Peyer's patch (tissue), 4 donors: ENCODE measurements at places on chromosomes 5 and 9.
A peak's percentile ranks its signal among the peaks of the same experiment; 100 is the strongest.

GRCh38 chr9:37617832-37618231 lies 25.4 kb upstream of the TOMM5 start:
- H3K36me3 ChIP-seq = no peaks in the 10 kb centered on the region
- H3K27me3 ChIP-seq = no peaks in the 10 kb centered on the region
- no peak overlapping the region for H3K27ac ChIP-seq
- DNase-seq = no peak
- no peaks in the 10 kb centered on the region for H3K4me1 ChIP-seq

DNA sequence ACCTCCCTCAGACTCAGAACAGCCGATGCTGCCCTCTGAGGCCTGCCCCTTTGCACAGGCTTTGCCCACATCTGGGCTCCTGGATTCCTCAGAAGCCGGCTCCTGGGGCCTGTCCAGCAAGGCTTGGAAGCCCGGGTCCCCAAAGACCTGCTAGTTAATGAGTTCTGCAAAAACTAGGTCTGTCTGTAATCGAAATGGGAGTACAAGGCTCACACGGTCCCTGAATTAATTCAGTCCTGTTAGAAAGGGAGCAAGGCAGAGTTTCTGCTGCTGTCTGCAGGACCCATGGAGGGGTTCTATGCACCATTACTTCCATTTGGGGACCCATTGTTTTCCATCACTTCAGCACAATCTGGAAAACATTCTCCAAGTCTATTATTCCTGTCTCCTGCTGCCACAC lies 221.8 kb downstream of the MELK start:
- no peak for DNase-seq
- no peaks in the 10 kb centered on the region for H3K4me1 ChIP-seq
- no peak overlapping the region for H3K27ac ChIP-seq
- H3K4me3 ChIP-seq = no peak overlapping the region

GRCh38 chr9:111603041-111603440 lies 3.6 kb upstream of the PTGR1 start:
- no peak overlapping the region for H3K27ac ChIP-seq
- no peaks in the 10 kb centered on the region for H3K36me3 ChIP-seq
- no peak overlapping the region for H3K4me3 ChIP-seq
- no peak for DNase-seq

DNA sequence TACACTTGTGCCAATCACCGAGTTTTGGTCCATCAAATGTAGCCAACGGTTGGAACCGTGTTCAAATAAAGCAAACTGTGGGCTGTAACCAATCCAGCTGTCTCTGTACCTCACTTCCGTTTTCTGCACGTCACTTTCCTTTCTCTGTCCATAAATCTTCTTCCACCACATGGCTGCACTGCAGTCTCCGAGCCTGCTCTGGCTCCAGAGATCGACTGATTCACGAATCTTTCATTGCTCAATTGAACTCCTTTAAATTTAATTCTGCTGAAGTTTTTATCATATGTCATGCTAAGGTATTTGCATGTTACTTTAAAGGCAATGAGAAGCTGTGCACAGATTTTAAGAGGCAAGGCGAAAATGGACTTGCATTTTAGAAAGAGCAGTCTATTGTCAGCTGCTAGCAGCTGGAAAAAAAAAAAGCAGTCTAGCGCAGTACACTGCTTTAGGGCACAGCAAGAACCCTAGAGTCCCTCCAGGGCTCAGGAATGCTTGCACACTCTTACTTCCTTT lies 13.2 kb downstream of the TTC39B start:
- no peak overlapping the region for H3K4me3 ChIP-seq
- peak overlapping the region; percentile 57 for H3K27ac ChIP-seq
- no peaks in the 10 kb centered on the region for H3K4me1 ChIP-seq
- H3K27me3 ChIP-seq = no peaks in the 10 kb centered on the region
- H3K36me3 ChIP-seq = no peaks in the 10 kb centered on the region
- DNase-seq = no peak

- no peak for DNase-seq
- H3K27me3 ChIP-seq = no peaks in the 10 kb centered on the region
- no peaks in the 10 kb centered on the region for H3K36me3 ChIP-seq
- H3K4me3 ChIP-seq = no peak overlapping the region
These were observed 113.6 kb downstream of the EFNA5 start for GRCh38 chr5:107557051-107557658.

DNA sequence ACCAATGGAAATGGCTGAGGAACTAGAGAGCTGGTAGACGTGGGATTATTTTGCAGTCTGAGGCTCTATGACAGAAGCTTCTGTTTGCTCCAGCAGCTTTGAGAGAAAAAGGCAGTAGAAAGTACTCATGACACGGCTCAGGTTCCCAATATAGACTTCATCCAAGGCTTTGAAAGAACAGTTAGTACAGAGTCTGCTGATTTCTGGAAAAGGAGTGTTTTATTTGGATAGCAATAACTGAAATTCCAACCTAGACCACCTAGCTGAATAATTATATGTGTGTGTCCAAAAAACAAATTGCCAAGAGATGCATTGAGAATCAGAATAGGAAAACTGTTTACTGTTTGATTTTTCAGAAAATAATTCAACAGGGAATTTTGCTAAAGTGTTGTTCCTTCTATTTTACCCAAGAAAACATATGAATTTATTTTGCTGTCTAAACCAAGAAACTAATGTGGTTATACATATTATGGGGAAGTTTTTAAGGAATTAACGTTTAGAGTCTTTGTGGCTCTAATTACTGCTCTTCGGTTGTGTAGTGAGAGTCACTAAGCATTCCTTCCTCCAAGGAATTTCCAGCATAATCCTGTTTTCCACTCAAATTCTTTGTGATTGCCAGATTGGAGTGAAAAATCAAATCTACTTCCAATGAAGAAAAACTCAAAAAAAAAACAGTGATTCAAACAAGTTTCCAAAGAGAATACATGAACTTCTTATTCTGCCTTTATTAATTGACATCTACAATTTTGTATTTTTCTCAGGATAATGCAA lies 18.1 kb upstream of the MTX3 start:
- DNase-seq = no peak
- no peak overlapping the region for H3K27ac ChIP-seq
- no peak overlapping the region for H3K4me3 ChIP-seq

DNA sequence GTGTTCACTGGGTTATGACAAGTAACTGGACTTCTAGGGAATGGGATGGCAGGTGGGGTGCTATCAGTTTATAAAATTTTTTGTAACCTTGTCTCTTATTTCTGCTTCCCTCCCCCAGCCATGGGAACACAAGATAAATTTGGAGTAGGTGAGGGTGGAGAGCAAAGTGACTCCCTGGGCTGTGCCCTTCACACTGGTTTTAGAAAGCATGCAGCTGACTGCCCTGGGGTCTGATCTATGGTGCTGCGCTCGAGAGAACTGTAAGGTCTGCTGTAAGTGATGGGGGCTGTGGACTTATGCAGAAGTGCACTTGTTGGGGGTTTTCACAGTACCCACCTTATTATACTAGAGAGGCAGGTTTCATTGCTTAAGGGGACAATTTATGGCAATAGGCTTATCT lies 247.7 kb upstream of the DMRT1 start:
- H3K36me3 ChIP-seq = no peaks in the 10 kb centered on the region
- no peak for DNase-seq
- no peak overlapping the region for H3K4me3 ChIP-seq
- no peak overlapping the region for H3K27ac ChIP-seq
- H3K27me3 ChIP-seq = no peaks in the 10 kb centered on the region
- peaks cover 11% of the 10 kb centered on the region for H3K4me1 ChIP-seq

GRCh38 chr5:106521701-106522100 lies 1149.0 kb downstream of the EFNA5 start:
- H3K36me3 ChIP-seq = no peaks in the 10 kb centered on the region
- no peaks in the 10 kb centered on the region for H3K4me1 ChIP-seq
- H3K27me3 ChIP-seq = no peaks in the 10 kb centered on the region
- no peak overlapping the region for H3K27ac ChIP-seq

GRCh38 chr9:120609636-120610035 lies 29.7 kb upstream of the CDK5RAP2 start:
- H3K4me3 ChIP-seq = no peak overlapping the region
- peaks cover 15% of the 10 kb centered on the region for H3K36me3 ChIP-seq
- H3K4me1 ChIP-seq = no peaks in the 10 kb centered on the region
- DNase-seq = no peak
- no peaks in the 10 kb centered on the region for H3K27me3 ChIP-seq

- no peaks in the 10 kb centered on the region for H3K27me3 ChIP-seq
- H3K4me3 ChIP-seq = no peak overlapping the region
- no peak for DNase-seq
- no peaks in the 10 kb centered on the region for H3K36me3 ChIP-seq
These were observed 1852.8 kb downstream of the EFNA5 start for GRCh38 chr5:105817914-105818313.

- H3K27me3 ChIP-seq = no peaks in the 10 kb centered on the region
- H3K4me3 ChIP-seq = no peak overlapping the region
- no peaks in the 10 kb centered on the region for H3K4me1 ChIP-seq
- H3K36me3 ChIP-seq = no peaks in the 10 kb centered on the region
- DNase-seq = no peak
These were observed 17.2 kb downstream of the HNRNPH1 start for GRCh38 chr5:179606071-179606909.

GRCh38 chr5:178546675-178547033 lies 43.5 kb downstream of the COL23A1 start:
- H3K4me3 ChIP-seq = no peak overlapping the region
- no peak overlapping the region for H3K27ac ChIP-seq
- H3K27me3 ChIP-seq = no peaks in the 10 kb centered on the region
- no peak for DNase-seq
- no peaks in the 10 kb centered on the region for H3K36me3 ChIP-seq
- no peaks in the 10 kb centered on the region for H3K4me1 ChIP-seq

GRCh38 chr5:134437340-134437846 lies 25.7 kb upstream of the CDKN2AIPNL start:
- H3K27ac ChIP-seq = peak overlapping the region; percentile 64
- H3K4me3 ChIP-seq = no peak overlapping the region
- peaks cover 10% of the 10 kb centered on the region for H3K4me1 ChIP-seq
- DNase-seq = no peak
- H3K27me3 ChIP-seq = no peaks in the 10 kb centered on the region

- no peaks in the 10 kb centered on the region for H3K36me3 ChIP-seq
- no peak for DNase-seq
- H3K27ac ChIP-seq = no peak overlapping the region
- H3K4me1 ChIP-seq = no peaks in the 10 kb centered on the region
- no peaks in the 10 kb centered on the region for H3K27me3 ChIP-seq
These were observed 574.5 kb upstream of the TLE4 start for GRCh38 chr9:78997296-78997695.

GRCh38 chr5:15948190-15948589 lies 231.4 kb downstream of the MARCHF11 start:
- H3K4me1 ChIP-seq = no peaks in the 10 kb centered on the region
- no peaks in the 10 kb centered on the region for H3K36me3 ChIP-seq
- DNase-seq = no peak
- no peaks in the 10 kb centered on the region for H3K27me3 ChIP-seq

DNA sequence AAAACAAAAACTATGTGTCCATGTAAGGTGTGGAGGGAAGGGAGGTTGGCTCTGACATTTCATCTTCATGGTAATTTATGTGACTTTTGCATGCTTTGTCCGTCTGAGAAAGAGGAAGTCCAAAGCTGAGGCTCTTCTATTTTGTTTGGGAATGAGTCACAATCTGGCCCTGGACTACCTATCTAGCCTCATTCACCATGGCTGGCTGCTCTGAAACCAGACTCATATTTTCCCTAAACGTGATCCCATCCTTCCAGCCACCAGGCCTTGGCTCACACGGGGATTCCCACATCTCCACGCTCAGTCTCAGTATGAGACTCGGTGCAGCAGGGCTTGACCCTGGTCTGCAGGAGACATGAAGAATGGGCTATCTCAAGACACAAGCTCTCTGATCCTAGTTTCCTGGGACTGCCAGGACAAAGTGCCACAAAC lies 672.8 kb downstream of the ACTL7B start:
- no peaks in the 10 kb centered on the region for H3K27me3 ChIP-seq
- H3K27ac ChIP-seq = no peak overlapping the region
- no peaks in the 10 kb centered on the region for H3K36me3 ChIP-seq
- H3K4me3 ChIP-seq = no peak overlapping the region

GRCh38 chr9:2622461-2623287 lies 1.1 kb downstream of the VLDLR start:
- peak overlapping the region; percentile 51 for H3K27ac ChIP-seq
- no peaks in the 10 kb centered on the region for H3K36me3 ChIP-seq
- DNase-seq = no peak

- DNase-seq = no peak
- no peaks in the 10 kb centered on the region for H3K27me3 ChIP-seq
- H3K27ac ChIP-seq = no peak overlapping the region
- no peak overlapping the region for H3K4me3 ChIP-seq
- no peaks in the 10 kb centered on the region for H3K36me3 ChIP-seq
- H3K4me1 ChIP-seq = no peaks in the 10 kb centered on the region
These were observed 203.6 kb upstream of the GRAMD2B start for GRCh38 chr5:126219616-126220015.

- H3K4me1 ChIP-seq = no peaks in the 10 kb centered on the region
- DNase-seq = no peak
- no peak overlapping the region for H3K4me3 ChIP-seq
- H3K27me3 ChIP-seq = no peaks in the 10 kb centered on the region
- H3K27ac ChIP-seq = no peak overlapping the region
- H3K36me3 ChIP-seq = no peaks in the 10 kb centered on the region
These were observed 181.3 kb downstream of the SNCAIP start for GRCh38 chr5:122493091-122494021.

GRCh38 chr5:67263656-67264408 lies 67.2 kb upstream of the CD180 start:
- H3K27me3 ChIP-seq = no peaks in the 10 kb centered on the region
- H3K27ac ChIP-seq = no peak overlapping the region
- DNase-seq = no peak

DNA sequence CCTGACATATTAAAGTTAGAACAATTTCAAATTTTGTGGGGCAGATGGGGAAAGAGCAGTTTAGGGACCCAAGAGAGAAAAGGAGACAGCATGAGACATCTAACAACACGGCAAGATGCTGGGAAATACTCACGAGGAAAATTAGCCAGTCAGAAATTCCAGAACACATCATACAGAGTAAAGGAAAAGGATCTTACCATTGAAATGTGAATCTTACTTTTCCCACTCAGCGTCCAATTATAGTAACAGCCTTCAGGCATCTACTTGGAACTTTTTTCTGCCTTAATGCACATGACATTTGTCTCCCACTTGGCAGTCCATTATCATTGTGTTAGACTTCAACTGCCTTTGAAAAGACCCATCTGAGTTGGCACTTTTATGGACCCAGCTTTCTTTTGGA lies 189.7 kb upstream of the SLC27A6 start:
- DNase-seq = no peak
- H3K27ac ChIP-seq = no peak overlapping the region
- H3K36me3 ChIP-seq = no peaks in the 10 kb centered on the region
- H3K27me3 ChIP-seq = no peaks in the 10 kb centered on the region
- no peaks in the 10 kb centered on the region for H3K4me1 ChIP-seq

DNA sequence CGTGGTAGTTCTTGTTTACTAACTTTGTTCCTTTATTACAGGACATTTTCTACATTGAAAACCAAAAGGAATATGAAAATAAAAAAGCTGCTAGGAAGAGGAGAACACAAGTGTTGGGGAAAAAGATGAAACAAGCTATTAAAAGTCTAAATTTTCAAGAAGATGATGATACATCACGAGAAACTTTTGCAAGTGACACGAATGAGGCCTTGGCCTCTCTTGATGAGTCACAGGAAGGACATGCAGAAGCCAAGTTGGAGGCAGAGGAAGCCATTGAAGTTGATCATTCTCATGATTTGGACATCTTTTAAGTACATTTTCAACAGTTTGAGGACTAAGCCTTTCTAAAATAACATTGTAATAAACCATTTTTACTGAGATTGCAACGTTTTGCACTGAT lies 23.8 kb downstream of the PHAX start:
- H3K4me3 ChIP-seq = no peak overlapping the region
- H3K36me3 ChIP-seq = no peaks in the 10 kb centered on the region
- no peaks in the 10 kb centered on the region for H3K27me3 ChIP-seq
- no peaks in the 10 kb centered on the region for H3K4me1 ChIP-seq
